ENCODE measurements at places on chromosomes 4 and X.
A peak's percentile ranks its signal among the peaks of the same experiment; 100 is the strongest.

DNA sequence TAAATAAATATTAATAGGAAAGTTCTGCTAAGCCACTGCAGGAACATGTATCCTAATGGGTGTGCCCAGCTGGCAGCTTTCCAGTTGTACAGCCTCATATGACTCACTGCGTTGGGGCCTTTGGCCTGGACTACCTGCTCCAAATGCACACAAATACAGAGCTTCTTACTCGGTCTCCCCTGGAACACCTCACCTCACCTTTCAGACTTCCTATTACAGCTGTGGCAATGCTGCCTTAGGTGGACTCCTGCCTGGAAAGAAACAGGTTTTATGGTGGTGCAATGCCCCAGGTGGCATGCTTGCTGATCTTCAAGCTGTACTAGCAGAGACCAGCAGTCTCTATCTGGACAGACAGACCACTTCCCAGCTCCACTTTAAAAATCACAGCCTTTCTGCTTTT lies 85.7 kb upstream of the EXOC1L start:
- no peak for DNase-seq

DNA sequence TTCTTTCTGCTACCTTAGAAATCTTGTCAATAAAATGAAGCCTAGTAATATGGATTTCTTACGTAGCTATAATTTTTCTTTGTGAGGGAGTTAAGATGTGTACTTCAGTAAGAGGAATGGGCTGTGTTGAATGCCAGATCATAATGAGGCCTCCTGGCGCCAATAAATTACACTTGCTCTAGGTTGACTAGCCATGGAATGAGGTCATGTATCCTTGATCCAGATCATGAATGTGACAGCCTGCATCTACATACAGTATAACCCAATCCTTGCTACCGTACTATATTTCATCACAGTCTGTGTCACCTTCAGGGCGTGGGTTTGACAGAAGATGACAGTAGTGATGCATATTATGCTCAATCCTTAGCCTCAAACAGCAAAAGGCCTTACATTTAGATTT lies 36.2 kb downstream of the NHS start:
- no peak for DNase-seq

DNA sequence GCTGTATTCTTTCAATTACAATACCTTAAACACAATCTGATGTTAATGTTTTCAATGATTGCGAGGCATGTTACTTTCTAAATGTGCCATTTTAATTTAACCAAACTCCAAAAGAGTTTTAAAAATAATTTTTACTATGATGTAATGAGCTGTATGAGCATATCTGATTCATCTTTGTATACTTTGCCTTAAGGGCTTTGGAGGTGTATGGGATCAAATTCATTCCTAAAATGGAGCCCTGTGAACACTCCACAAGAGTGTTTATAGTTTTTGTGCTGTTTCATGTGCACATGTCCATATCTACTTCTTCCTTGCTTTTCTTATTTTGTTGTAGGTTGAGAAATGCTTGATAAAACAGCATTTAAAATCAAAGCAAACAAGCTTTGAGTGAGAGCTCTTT lies 82.4 kb downstream of the ATP10D start:
- no peak for DNase-seq

DNA sequence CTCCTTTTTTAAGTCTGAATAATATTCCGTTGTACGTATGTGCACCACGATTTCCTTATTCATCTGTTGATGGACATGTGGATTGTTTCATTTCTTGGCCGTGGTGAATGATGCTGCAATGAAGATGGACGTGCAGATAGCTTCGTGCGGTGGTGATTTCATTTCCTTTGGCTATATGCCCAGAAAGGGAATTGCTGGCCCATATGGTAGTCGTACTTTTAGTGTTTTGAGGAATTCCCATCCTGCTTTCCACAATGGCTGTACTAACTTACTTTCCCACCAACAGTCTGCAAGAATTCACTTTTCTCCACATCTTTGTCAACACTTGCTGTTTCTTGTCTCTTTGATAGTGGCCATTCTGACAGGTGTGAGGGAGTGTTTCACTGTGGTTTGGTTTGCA lies 12.8 kb downstream of the ZFP42 start:
- DNase-seq: no peak

GRCh38 chr4:52861879-52862616 lies at the start of gene RASL11B:
Gene RASL11B (plus strand): TSS chr4:52862317. CDS start chr4:52862508, 191 bp downstream.
- peak; percentile 76 for DNase-seq

DNA sequence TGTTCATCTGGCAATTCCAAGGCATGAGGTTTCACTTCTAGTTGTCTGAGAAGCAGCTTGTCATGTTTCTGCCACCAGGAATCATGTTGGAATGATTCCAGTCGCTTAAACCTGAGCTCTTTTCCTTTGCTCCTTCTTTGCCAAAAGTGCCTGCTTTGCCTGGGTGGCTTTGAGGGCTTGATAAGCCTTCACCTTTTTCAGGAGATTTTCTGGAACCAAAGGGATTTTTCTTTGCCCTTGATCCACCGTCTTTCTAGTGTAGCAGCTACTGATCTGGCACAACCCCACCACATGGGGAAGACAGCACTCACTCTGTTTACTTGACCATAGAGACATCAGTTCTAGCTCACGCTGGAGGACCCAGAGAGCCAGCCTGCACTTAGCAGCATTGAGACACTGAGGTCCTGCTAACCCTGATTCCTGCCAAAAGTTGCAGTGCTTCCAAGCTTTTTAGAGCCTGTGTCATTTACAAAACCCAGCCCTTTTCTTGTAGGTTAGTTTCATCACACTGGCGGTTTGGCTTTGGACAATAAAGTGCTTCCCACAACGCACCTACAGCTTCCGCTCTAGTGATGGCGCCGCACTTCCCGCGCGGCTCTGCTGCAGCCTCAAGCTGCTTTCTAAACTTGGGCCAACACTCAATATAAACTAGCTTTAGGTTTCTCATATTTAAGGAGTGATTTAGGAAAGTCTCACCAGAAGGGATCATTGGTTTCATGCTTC lies 7.3 kb upstream of the CCNI start:
- no peak for DNase-seq

DNA sequence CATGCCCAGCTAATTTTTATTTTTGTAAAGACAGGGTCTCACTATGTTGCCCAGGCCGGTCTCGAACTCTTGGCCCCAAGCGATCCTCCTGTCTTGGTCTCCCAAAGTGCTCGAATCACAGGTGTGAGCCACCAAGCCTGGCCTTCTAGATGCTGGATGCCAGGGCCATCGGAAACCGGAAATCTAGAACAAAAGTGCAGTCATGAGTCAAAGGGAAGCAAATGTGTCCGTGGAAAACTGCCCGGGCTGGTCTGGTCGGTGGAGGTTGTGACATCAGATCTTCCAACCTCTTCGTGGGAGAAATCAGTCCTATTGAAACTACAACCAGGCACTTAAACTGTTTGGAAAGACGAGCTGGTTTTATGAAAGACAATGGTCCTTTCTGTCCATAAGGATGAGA lies 92.3 kb upstream of the SHOX start:
- DNase-seq: no peak

DNA sequence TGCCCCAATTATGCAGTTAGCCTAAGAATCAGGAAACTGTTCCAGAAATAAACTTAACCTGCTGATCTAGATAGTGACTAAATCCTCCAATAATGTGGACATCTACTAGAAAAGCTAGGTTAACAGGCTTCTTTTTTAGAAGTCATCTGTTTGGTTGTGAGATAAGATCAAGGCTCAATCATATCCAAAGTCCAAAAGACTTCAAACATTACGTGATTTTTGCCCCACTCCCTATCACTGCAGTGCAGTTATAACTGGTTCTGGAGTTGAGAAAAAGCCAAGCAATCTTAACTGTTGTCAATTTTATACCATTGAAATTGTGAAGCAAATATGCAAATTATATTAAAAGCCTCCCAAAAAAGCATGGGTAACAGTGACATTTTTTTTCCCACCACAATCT lies 781.4 kb downstream of the KLHL13 start:
- no peak for DNase-seq

- no peak for DNase-seq
Observed at GRCh38 chrX:40303256-40304077, 205.7 kb upstream of the BCOR start.

DNA sequence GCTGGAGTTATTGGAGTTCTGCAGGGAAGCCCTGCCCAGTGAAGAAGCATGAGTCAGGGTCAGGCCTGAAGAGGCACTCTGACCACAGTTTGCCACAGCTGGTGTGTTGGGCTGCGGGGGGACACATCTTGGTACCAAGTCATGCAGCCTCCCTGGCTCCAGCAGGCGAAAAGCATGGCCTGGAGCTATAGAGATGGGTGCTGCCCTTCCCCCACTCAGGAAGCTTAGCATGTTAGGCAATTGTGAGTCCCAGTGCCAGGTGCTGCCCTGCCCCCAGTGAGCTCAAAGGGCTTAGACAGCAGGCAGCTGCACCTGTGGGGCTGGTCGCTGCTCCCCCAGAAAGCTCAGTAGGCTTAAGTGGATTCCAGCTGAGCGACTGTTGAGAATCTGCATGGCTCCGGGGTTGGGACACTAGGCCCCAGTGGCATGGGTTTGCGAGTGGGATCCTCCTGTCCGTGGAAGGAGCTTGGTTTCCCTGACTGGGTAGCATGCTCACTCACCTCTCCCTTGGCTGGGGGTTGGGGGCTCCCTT lies 755.5 kb downstream of the GLUD2 start:
- DNase-seq: no peak

DNA sequence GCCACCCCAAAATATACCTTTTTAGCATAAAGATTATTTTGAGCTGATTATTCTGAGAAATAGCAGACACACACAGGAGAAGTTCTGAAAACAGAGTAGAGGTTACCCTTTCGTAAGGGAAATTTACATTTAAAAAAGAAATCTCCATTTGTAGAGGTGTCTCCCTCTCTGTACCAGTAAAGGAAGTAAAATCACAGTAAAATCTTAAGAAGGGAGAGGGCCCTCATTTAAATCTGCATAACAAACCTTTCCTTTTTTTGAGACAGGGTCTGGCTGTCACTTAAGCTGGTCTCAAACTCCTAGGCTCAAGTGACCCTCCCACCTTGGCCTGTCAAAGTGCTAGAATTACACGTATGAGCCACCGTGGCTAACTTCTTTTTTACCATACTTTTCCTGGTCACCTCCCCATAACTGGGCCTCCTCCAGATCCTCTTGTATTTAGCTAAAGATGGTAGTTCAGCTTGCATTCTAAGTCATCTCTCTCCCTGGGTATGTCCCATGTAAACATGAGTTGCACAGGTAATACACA lies 92.2 kb upstream of the INTU start:
- DNase-seq: no peak

- no peak for DNase-seq
Observed at GRCh38 chrX:46953597-46953996, 41.4 kb downstream of the JADE3 start.

- DNase-seq: no peak
Observed at GRCh38 chr4:108126806-108127205, 41.9 kb downstream of the LEF1 start.

DNA sequence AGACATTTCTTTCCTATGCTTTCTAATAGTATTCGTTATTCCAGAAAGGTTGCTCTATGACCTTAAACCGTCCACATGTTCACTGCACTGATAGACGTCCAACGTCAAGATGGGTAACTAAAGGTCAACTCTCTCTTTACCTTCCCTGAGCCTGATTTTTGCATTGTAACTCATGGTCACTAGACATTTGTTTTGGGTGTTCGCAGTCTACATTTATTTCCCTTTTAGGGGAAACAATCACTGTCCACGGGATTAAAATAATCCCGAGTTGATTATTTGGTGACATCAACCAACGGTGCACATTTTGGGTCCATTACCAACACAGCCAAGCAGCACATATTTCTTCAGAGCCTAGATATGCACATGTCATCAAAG lies 540 bp upstream of the HADH start:
- DNase-seq: no peak

DNA sequence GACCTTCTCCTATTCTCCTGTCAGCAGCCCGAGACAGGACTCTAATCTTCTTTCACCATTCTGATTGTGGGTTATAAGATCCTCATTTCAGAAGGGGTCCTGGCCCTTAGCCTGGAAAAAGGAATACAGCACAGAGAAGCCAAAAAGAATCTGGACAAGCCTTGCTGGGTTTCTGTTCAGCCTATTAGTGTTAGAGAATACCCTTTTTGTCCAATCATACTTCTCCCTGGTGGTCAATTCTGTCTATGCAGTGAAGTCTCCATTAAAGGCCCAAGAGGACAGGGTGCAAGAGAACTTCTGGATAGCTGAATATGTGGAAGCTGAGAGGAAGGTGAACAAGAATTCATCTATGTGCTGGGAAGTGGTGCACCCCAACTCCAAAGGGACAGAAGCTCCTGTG lies 105.7 kb upstream of the AGA start:
- no peak for DNase-seq

GRCh38 chr4:105543346-105543745 lies 9.1 kb upstream of the ARHGEF38 start:
- DNase-seq: no peak

- DNase-seq: peak; percentile 82
Observed at GRCh38 chrX:130024127-130024526, 41.7 kb downstream of the BCORL1 start.

GRCh38 chr4:79385641-79386040 lies 22.4 kb downstream of the GK2 start:
- no peak for DNase-seq

DNA sequence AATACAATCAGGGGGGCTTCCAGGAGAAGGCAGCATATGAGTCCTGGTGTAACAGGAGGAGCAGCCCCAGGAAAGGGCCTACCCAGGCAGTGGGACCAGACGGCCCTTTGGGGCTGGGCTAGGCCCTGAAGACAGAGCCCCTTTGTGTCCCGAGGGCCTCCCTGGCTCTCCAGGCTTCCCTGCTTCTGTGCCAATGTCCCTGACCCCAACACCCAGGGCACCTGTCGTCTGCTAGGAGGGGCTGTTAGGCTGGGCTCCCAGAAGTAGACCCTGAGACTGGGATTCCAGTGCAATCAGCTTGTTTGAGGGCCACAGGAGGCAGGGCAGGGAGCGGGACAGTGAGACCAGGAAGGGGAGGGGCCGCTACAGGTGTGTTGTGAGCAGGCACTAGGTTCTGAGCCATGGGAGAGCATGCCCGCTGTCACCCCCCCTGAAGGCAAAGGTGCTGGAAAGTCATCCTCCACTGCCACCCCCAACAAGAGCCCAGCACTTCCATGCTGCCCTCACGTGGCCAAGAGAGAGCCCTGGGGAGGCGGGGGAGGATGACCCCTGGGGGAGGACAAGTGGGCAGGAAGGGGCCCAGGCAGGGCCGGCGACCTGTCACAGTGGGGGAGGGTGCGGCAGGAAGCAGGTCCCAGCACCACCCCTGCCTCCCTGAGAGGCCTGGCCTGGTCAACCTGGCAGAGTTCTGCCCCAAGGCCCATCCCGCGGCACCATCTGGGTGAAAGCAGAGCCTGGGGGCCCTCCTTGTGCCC lies 64.8 kb downstream of the ADRA2C start:
- DNase-seq: no peak

- no peak for DNase-seq
Observed at GRCh38 chrX:42102586-42103282, 179.4 kb upstream of the CASK start.

DNA sequence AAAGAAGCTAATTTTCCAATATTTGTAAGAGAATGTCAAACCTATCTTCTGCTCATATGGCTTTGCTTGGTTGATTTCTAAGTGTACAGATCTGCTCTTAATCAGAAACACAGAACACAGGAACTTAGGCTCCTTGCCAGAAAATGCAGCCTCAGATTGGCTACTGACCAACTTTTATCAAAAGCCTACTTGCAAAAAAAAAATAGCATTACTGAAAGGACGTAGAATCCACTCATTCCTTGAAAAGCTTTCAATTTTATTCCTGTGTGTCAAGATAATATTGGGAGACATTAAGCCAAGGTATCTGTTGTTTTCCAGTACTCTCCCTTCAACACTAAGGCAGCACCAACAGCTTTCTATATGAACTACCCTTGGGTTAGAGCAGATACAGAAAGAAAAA lies 127.6 kb upstream of the INTU start:
- DNase-seq: no peak

Measured in T-cell (primary cell).